ENCODE measurements at places on chromosomes 12 and 14.
A peak's percentile ranks its signal among the peaks of the same experiment; 100 is the strongest.

- no peak for DNase-seq
Observed at GRCh38 chr12:72084880-72085279, 146.2 kb downstream of the TPH2 start.

DNA sequence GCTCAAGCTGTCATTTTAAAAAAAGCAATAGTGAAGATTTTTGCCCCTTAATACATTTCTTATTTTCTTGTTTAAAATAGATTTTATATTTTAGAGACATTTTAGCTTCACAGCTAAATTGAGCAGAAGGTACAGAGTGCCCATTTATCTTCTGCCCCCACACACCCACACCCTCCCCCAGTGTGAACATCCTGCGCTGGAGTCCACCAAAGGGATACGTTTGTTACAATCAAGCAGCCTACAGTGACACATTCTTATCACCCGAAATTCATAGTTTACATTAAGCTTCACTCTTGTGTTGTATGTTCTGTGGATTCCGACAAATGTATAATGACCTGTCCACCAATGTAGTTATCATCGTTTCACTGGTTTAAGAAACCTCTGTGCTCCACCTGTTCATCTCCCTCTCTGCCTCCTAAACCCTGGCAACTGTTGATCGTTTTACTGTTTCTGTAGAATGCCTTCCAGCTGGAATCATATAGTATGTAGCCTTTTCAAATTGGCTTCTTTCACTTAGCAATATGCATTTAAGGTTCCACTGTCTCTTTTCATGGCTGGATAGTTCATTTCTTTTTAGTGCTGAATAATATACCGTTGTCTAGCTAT is 91.0 kb upstream of the TRAF3 start:
- DNase-seq, result no peak

- no peak for DNase-seq
Observed at GRCh38 chr14:67345583-67345982, 14.0 kb downstream of the ATP6V1D start.

GRCh38 chr12:121095544-121096198 is 37.0 kb upstream of the P2RX7 start:
- peak; percentile 84 for DNase-seq

GRCh38 chr14:28761438-28762291 is 4.9 kb upstream of the FOXG1 start:
- DNase-seq, result no peak

DNA sequence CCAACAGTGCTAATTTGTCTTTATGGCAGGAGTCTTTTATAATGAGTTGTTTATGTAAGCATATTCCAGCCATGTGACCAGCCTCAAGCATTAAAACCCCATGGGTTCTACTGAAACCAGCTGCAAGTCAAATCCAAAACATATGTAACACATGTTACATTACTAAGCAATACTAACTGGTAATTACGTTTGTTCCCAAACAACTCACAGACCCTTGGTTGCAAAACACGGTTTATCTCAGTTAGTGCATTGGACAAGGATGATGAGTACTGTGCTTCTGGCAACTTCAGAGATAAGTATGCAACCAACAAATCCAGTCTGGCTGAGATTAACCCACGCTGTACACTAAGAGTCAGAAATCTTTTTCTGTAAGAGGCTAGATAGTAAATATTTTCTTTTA is 110.1 kb upstream of the FAR2 start:
- no peak for DNase-seq

DNA sequence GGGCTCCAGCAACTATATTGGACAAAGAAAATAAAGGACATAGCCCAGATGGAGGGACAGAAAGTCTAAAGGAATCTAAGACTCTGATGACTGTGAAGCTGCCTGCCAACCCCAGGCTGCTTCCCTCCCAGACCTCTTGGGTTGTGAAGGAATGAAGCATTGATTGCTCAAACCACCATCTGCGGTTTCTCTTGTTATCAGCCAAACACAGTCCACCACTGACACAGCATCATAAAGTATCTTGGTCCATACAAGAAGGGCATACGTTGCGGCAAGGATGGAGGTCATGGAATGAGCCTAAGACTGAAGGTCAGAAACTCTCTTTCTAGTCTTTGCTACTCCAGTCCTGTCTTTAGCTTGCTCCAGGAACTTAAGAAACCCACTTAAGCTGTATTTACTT is 58.5 kb upstream of the PLXNC1 start:
- no peak for DNase-seq

GRCh38 chr12:45725631-45726602 is 3.6 kb upstream of the ARID2 start:
- DNase-seq, result peak; percentile 71

- DNase-seq, result no peak
Observed at GRCh38 chr12:131098178-131098981, 144.7 kb downstream of the ADGRD1 start.

- no peak for DNase-seq
Observed at GRCh38 chr14:98957211-98958047, 314.6 kb downstream of the BCL11B start.

- no peak for DNase-seq
Observed at GRCh38 chr14:81681541-81681940, 147.9 kb upstream of the SEL1L start.

- no peak for DNase-seq
Observed at GRCh38 chr12:69266036-69266635, 26.8 kb downstream of the CPSF6 start.
